Type B pancreatic cell (in vitro differentiated cells): ENCODE measurements at places on chromosomes 5 and 9. TPM values are rescaled to one million over a fixed set of nuclear protein-coding genes. Genes with fewer than 3 reads are reported as not detected.

DDX4 gene
- not detected in 2 replicates for total RNA-seq

AGXT2 gene
- not detected in 2 replicates for total RNA-seq

DHX29 gene
- total RNA-seq, result 21.7 and 24.0 TPM in 2 replicates

NR5A1 gene
- 0.12 and 0.26 TPM in 2 replicates for total RNA-seq

FAM221B gene
- total RNA-seq, result 1.1 TPM in 1 of 2 replicates, not detected in the other

MAST4 gene
- total RNA-seq, result 23.0 and 26.8 TPM in 2 replicates

MLANA gene
- 12.1 TPM in 1 of 2 replicates, not detected in the other for total RNA-seq

BTNL9 gene
- 0.19 and 0.39 TPM in 2 replicates for total RNA-seq

SPATA31D4 gene
- total RNA-seq, result not detected in 2 replicates

CNTFR gene
- 3.5 and 24.2 TPM in 2 replicates for total RNA-seq

PLPP7 gene
- total RNA-seq, result 0.50 and 3.1 TPM in 2 replicates

RANBP3L gene
- total RNA-seq, result 0.53 TPM in 1 of 2 replicates, not detected in the other

ZNG1F gene
- total RNA-seq, result 8.7 and 15.8 TPM in 2 replicates

CTNNA1 gene
- total RNA-seq, result 371 and 498 TPM in 2 replicates

PCDHGB7 gene
- 4.4 and 8.5 TPM in 2 replicates for total RNA-seq

DMGDH gene
- total RNA-seq, result 0.48 and 0.74 TPM in 2 replicates

GPR107 gene
- total RNA-seq, result 43.6 and 51.6 TPM in 2 replicates

HINT2 gene
- 41.7 and 51.1 TPM in 2 replicates for total RNA-seq

ZNF484 gene
- 8.8 and 12.3 TPM in 2 replicates for total RNA-seq

KLHL9 gene
- 29.9 and 33.3 TPM in 2 replicates for total RNA-seq

PFN3 gene
- total RNA-seq, result not detected in 2 replicates

SOX30 gene
- total RNA-seq, result not detected in 2 replicates

ESM1 gene
- total RNA-seq, result 0.17 and 0.29 TPM in 2 replicates

PCDHGA12 gene
- total RNA-seq, result 1.2 and 1.7 TPM in 2 replicates

HTR1A gene
- total RNA-seq, result 0.90 and 1.1 TPM in 2 replicates
